ENCODE measurements at places on chromosomes 6 and 20.

GRCh38 chr6:147903321-147903720 is 394.8 kb downstream of the SAMD5 start:
- DNase-seq = no peak

DNA sequence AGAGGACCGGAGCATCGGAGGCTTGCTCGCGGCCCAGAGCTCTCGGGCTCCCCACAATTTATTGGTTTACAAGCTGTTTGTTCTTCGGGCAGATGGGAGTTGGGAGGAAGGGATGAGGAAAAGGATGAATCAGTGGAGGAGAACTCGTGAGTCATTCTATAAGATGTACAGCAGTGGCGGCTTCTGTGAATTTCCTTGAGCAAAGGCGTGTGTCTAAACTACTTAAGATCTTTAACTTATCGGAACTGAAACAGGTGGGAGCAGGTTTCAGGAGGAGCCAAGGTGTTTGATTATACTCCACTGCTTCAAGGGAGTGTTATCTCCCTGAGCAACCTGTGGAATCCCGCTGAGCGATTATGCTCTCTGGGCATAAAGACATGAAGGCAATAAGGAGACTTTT is 50.5 kb upstream of the IBTK start:
- no peak for DNase-seq

- no peak for DNase-seq
Observed at GRCh38 chr6:122406187-122406586, 6.7 kb downstream of the HSF2 start.

GRCh38 chr6:33208091-33208967 is at the start of gene RING1:
Gene RING1 (plus strand): TSS chr6:33208500. CDS start chr6:33208823, 323 bp downstream.
- no peak for DNase-seq

DNA sequence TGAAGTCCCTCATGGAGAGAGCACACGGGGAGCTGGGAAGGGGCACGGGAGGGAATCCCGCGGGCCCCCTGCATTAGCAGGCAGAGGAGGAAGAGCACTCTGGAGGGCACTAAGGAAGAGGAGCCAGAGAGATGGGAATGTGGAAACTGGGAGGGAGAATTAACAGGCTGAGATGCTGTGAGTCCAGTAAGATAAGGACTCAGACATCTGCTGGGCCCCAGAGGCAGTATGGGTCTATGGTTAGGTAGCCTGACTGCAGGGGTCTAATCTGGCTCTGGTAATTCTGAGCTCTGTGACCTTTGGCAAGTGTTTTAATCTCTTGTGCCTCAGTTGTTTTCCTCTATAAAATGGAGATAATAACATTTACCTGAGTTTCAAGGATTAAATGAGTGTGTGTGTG is 15.7 kb upstream of the SRSF3 start:
- no peak for DNase-seq
